Caudate nucleus (tissue), 63 donors: ENCODE measurements at places on chromosomes 16 and 17.
A peak's percentile ranks its signal among the peaks of the same experiment; 100 is the strongest.

GRCh38 chr17:50451943-50452629, 16.6 kb downstream of the CHAD start:
- DNase-seq, result no peak

DNA sequence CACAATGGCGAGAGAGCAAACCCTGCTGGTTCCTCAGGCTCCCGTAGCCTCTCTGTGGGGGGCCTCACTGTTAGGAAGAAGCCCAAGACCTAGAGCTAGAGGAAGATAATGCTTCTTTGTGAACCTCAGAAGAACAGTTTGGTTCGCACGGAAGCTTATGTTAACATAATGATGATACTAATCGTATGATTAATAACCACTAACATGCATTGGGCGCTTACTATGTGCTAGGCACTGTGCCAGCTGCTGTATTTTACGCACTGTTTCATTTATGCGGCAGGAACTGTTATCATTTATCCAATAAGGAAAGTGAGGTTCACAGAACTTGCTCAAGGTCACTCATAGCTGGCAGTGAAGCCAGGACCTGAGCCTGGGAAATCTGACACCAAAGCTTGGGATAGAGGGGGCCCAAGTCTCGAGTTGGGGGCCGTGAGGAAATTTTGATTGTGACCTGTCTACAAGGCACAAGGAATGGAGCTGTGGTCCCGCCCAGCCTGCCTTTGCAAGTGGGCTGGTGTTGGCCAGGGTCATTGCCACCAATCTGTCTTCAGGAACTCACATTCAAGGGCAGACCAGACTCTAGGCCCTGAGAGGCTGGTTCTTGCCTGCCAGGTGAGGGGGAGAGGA, 6.8 kb downstream of the PRCD start:
- DNase-seq, result no peak

DNA sequence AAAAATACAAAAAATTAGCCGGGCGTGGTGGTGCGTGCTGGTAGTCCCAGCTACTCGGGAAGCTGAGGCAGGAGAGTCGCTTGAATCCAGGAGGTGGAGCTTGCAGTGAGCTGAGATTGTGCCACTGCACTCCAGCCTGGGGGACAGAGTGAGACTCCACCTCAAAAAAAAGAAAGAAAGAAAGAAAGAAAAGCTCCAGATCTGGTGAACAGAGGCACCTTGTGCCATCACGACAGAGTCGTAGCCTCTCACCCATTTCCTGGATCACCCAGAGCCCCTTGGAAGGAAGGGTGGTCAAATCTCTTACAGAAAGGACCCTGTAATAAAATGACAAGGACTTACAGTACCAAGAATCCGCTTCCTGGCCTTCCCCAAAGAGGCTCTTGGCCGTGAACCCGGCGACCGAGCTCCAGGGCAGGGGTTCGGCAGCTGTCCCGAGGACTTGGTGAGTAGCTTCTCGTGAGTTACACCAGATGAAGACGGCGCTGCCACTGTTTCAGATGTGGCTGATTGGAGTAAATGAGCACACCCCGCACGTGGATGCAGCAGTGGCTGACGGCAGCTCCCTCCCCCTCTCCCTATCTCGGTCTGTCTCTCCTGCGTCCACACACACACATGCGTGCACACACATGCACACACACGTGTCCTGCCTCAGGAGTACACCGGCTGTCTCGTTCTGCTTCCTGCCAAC, 13.5 kb downstream of the LGALS3BP start:
- DNase-seq, result no peak

DNA sequence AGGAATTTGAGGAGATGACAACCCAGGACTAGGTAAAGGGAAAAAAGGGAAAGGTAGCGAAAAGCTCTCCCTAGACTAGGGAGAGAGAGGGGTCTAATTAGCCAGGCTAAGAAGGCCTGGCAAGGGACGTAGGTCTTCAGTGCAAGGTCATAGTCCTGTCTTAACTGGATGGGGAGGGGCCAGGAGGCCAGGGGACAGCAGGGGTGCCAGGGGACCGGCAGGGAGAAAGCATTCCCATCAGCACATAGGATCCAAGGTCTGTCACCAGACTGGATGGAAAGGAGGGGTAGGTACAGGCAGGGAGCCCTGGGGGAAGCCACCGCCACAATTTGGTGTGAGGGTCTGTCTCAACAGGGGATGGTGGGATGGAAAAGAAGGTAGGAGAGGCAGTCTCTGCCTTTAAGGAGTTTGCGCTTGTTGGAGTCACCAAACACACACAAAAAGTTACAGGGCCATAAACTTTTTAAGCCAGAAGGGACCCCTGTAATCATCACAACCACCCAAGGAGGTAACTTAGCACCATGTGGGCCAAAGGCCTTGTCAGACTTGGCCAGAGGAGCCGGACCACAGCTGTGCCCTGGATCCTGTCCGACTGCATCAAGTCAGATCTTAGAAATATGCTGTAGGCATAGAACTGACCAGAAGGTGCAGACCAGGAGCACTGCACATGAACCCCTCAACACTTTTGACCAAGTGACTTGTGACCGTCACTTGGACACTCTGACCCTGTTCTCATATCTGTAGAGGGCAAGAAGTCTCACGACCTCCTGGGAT, 10.0 kb downstream of the AXIN2 start:
- DNase-seq, result no peak

DNA sequence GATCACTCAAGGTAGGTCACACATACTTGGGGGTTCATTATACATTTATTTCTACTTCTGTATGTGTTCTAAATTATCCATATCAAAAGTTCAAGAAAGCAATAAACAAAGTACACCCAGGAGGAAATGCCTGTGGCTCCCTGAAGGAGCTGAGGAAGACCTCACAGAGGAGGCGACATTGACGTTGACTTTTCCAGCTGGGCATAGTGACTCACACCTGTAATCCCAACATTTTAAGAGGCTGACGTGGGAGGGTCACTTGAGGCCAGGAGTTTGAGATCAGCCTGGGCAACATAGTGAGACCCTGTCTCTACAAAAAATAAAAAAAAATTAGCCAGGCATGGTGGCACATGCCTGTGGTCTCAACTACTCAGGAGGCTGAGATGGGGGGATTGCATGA, 16.3 kb downstream of the ITGAD start:
- DNase-seq, result no peak

DNA sequence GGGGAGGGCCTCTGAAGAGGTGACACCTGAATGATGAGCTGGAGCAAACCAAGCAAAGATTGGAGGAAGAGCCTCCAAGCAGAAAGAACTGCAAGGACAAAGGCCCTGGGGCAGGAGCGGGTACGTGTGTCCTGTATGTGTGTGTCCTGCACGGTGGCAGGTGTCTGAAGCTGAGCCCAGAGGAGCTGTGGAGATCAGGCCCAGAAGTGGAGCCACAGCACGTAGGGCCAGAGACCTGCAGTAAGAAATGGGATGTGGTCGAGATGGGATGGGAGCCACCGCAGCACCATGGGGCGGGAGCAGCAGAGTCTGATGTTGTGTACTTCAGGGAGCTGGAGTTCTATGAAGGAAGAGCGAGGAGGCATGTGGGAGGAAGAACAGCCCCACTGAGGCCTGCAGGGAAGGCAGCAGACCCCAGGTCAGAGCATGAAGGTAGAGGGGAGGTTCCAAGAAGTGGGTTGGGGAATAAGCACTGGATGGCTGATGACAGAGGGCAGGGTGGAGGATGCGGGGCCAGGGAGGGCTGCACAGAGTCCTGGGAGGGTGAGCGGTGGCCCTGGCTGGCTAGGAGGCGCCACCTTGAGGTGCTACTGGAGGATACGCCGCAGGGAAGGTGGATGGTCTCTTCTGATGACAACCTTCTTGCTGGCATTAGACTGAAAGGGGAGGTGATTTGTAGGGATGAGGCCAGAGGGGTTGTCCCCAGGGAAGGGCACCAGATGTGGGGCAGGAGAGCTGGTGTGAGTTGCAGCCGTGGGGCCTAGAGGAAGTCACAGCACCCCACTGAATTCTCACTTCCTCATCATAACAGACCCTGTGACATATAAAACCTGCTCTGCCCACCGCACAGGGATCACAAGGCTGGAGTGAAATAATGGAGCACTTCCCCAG, 10.6 kb upstream of the CETP start:
- DNase-seq, result peak; percentile 7

DNA sequence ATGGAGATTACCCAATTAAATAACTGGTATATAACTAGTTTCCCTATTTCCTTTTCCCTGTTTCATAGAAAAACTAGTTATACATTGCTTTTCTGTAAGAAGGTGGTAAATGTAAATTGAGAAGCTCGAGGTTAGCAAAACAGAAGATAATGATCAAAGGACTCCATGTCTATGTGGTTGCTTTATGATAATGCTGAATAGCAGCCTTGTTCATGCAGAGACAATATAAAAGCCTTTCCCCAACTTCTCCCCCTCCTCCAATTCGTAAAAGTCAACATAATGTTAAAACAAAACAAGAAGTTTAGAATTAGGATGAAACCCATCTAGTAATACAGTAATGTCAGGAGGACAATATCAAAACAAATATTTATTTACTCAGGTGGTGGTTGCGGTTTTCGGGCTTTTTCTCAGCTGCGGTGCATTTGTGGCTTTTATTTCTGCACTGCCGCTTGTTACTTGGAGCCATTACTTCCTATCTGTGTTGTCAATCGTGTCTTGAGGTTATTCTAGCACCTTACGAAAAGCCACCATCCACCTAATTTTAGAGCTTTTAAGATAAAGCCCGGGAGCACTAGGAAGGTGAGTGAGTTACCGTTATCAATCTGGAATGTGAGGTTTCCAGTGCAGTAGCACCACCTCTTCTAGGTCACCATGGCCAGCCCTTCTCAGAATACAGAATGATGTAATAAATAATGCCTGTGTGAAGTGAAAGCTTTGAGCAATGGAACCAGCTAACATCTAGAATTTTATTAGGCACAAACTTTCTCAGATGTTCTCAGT, 297.5 kb downstream of the CDH13 start:
- DNase-seq, result no peak

- no peak for DNase-seq
Measured at GRCh38 chr16:15983898-15984297, 34.5 kb downstream of the ABCC1 start.

DNA sequence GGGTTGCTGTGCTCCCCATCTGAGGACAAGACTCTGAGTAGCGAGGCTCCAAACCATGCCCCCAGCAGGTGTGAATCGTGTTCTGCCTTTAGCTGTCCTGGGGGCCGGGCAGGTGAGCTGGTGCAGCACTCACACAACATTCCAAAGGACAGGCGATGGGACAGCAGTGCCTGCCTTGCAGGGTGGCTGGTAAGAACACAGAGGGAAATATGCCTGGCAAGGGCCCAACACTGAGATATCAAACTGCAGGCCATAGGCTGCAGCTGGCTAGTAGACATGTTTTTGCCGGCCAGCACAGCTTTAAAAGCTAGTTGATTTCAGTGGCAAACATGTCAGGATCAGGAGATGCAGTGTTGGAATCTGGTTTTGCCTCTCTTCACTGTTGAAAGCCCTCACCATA, 23.6 kb downstream of the CLEC16A start:
- no peak for DNase-seq

GRCh38 chr16:68345351-68345810, 34.6 kb downstream of the PRMT7 start:
- no peak for DNase-seq

DNA sequence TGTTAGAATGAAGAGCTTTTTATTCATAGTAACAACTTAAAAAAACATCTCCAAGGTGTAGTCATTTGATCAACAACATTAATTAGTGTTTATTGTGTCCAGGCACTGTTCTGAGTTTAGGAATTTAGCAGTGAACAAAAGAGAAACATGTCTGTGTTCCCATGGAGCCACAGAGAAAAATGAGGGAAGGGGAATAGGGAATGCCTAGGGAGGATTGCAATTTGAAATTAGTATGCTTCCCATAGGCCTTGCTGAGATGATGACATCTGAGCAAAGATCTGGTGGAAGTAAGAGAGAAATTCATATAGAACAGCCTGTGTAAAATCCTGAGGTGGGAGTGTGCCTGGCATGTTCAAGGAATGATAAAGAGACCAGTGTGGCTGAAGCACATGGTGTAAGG, 318.0 kb downstream of the BCAS3 start:
- no peak for DNase-seq

DNA sequence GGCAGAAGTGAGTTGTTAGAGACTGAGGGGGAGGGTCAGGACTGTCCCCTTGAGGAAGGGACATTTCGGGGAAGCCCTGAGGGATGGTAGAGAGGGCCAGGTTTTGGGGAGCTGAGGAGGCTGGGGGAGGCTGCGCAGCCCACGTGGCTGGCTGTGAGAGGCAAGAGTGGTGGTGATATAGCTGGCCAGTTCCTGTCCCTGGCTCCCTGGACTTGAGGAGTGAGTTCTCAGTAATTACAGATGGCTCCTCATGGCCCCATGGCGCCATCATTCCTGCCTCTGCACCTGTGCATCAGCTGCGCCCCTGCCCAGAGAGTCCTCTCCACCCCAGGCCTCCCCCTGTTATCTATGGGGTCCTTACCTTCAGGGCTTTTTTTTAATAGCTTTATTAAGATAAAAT, 30.3 kb downstream of the MPRIP start:
- no peak for DNase-seq

DNA sequence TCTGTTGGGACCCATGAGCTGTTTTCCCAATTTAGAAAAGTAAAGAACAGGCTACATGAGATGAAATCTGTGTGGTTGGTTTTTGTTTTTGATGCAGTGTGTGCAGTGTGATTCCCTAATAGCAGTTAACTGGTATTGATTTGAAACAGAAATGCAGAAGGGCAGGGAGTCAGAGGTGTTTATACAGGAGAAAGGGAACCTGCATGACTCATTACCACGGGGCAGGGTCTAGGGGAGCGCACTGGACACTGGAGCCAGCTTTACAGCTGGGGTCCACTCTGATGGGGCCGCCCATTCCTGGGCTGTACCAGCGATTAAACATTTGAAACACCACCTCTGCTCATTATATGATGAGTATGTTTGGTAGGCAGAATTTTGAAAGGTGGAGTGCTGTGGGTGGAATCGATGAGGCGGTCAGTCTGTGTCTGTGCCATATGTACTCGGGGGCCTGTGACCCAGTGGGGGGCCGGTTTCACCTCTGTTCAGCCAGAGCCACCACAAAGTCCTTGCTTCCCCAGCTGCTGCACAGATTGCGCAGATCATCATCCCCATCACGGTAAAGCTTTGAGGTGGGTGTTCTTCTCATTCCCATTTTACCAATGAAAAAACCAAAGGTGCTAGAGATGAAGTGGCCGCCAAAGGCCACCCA, 142.5 kb downstream of the CMIP start:
- DNase-seq, result no peak

- no peak for DNase-seq
Measured at GRCh38 chr16:47917118-47917517, 238.7 kb downstream of the ABCC12 start.
